ENCODE measurements at places on chromosomes 4 and X.

- DNase-seq: no peak
Observed at GRCh38 chr4:148061141-148061481, 329.2 kb downstream of the ARHGAP10 start.

GRCh38 chr4:89519771-89520320 is 212.2 kb upstream of the GPRIN3 start:
- no peak for DNase-seq

DNA sequence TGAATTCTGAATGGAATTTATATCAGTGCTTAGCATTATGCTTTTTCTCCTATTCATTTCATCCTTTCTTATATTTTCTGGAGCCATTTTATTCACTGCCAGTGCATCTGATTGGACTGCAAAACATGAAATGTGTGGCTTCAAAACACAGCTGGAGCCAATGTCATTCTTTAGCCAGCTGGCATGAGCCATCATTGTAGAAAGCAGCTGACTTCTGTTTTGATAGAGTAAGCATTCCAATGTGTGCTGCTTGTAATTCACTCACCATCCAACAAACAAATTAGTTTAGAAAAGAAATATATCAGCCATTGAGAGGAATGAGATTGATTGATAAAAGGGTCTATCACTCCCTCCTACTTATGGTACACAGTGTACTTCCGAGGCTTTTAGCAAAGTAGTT is 2616.0 kb downstream of the ARAP2 start:
- no peak for DNase-seq

- no peak for DNase-seq
Observed at GRCh38 chr4:110830461-110830860, 207.6 kb upstream of the PITX2 start.

- DNase-seq: no peak
Observed at GRCh38 chrX:49066690-49067089, 7.1 kb downstream of the PRAF2 start.

GRCh38 chr4:159352609-159353008 is 249.7 kb downstream of the RAPGEF2 start:
- DNase-seq: no peak

DNA sequence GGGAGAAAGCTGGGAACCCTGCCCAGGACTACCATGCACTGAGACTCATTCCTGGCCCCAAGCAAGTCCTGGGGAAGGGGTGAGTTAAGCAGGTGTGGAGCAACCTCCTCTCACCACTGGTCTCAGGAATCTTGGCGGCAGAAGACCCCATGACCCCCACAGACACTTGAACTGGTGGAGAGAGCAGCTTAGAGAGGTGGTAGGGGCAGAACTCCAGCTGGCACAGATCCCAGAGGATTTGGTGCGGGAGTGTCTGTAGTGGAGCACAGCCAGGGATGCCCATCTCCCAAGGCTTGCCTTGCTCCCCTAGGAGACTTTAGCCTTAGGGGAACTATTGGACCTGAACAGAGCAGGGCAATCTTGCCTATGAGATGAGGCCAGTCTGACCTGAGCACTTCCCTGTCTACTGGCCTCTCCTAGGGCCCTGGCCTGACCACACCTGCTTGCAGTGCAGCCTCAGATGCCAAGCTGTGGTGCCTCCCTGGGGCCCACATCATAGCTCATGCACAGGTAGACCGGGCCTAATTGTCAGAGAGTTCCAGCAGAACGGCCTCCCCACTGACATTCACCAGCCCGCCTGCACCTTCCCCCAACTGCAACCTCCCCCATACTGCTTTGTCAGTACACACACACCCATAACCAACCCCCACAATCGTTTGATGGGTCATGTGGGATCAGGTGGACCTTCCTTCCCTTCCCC is 78.0 kb downstream of the NAA11 start:
- no peak for DNase-seq

DNA sequence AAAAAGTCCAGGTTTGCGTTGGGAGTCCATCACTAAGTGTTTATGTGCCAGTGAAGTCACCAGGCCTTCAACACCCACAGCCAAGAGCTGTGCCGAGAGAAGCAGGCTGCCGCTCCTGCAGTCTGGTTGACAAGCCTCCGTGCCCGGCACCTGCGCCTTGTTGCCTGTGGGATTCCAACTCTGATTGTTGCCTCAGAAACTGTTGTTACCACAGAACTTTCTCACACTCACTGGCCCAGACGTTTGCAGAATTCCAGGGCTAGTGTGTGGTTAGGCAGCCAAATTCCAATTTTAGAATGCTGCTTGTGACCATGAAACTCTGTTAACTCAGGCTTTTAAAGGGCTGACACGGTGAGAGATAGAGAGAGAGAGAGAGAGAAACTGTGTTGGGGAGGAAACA is 119.5 kb upstream of the LIMCH1 start:
- no peak for DNase-seq

DNA sequence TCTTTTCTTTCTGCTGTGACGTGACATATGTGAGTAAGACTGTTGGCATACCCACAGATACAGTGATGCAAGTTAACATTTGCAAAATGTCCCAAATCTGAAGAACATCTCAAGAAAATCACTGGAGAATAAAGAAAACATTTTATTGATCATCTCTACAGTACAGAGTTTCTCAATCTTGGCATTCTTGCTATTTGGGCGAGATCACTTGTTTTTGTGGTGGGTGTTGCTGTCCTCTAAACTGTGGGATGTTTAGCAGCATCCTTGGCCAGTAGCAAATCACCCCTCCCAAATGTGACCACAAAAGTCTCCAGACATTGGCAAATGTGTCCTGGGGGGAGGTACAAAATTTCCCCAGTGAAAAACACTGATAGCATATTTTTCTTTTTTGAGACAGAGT is 28.8 kb downstream of the AMELX start:
- DNase-seq: no peak

DNA sequence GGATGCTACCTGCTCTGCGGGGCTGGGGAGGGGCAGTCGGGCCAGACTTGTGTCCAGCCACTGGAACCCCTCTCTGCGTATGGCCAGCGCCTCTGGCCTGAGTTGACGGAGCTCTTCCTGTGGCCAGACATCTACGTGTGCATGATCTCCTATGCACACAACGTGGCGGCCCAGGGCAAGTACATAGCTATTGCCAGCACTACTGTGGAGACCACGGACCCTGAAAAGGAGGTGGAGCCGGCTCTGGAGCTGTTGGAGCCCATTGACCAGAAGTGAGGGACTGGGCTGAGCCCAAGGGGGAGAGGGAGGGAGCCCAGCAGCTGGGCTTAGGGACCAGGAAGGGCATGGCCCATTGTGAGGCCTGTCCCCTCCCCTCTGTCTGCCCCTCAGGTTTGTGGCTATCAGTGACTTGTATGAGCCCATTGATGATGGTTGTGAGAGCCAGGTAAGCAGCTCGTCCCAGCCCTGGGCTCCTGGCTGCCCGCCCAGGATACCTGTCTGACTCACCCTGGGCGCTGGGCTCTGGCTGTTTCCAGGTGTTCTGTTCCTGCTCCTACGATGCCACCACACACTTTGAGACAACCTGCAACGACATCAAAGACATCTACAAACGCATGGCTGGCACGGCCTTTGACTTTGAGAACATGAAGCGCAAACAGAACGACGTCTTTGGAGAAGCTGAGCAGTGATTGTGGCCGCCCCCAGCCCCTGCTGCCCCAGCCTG is 1.8 kb upstream of the FAM50A start:
- DNase-seq: no peak

DNA sequence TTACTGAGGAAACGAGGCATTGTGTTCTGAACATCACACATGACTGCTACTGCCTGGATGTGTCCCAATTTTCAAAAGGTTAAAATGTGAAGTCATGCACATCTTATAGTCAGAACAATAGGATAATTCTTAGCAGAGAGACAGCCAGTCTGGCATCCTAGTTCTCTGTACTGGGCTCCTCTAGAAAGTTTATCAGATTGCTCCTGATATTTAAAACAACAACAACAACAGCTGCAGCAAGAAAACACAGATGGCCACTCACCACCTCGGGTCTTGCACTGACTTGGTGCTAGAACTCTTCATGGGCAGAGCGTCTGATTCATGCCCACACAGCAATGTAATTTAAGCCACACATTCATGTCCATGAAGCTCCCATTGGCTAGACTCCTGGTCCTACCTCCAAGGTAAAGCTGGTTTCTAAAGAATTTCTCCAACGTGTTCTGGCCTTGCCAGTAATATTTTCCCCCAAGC is 33.3 kb upstream of the SLC2A9 start:
- DNase-seq: no peak

Measured in NCI-H526 (cell line).